ENCODE measurements at places on chromosomes 16 and 17.
A peak's percentile ranks its signal among the peaks of the same experiment; 100 is the strongest.

GRCh38 chr16:86455116-86455515, 55.2 kb upstream of the FOXF1 start:
- DNase-seq: no peak

DNA sequence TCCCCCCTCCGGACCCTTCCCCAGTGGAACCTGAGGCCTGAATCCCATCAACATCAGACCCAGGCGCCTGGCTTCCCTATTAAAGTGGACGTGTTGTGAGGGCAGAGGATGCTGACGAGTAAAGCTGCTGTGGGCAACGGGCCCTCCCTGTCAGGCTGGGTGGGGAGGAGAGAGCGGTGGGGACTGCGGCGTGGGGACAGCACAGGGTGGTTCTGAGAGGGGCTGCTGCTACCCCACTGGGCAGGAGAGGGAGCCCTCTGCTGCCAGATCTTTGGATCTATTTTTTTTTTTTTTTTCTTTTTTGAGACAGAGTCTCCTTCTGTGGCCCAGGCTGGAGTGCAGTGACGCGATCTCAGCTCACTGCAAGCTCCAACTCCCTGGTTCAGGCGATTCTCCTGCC, 5.9 kb downstream of the CA5A start:
- DNase-seq: no peak

DNA sequence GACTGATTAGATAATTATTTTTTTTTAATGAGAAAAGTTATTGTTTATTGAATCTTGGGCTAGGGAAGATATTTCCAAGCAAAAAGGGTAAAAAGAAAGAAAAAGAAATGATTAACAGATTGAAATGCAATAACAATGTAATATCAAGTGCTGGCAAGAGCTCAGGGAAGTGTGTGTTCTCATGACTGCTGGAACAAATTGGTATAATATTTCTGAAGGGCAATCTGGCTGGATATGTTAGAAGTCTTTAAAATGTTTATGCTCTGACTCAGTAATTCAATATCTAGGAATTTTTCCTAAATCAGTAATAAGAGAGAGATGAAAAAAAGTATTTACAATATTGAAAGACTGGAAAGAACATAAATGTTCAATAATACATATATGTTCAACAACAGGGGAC, 7.6 kb upstream of the ZNF624 start:
- DNase-seq: no peak

- DNase-seq: peak; percentile 33
Measured at GRCh38 chr16:79430191-79430678, 170.3 kb downstream of the MAF start.

DNA sequence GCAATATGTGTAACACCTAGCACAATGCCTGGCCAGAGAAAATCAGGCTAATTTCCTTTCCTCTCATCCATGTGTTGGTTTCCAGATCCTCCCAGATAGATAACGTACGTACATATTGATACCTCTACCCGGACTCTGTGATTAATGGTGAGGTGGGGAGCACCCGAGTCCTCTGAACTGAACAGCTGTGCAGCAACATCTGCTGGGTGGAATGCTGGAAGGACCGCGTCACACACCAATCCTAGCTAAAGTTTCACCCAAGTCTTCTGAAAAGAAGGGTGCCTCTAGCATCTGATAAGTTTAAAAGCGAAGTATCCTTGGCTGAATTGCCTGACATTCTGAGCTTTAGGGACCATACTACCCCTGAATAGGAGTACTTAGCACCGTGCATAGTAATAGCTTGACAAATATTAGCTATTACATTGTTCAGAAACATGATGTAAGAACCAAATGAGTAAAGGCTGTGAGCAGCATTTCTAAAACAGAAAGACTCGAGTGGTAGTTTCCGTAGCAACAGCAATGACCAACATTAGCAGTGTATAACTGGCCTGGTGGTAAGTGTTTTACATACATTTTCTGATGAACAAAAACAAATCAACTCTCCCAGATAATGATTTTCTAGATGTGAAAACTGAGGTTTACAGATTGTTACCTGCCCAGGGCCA, 91.4 kb downstream of the SYCE1L start:
- DNase-seq: peak; percentile 68

GRCh38 chr16:85736921-85737320, 14.0 kb downstream of the C16orf74 start:
- DNase-seq: no peak

DNA sequence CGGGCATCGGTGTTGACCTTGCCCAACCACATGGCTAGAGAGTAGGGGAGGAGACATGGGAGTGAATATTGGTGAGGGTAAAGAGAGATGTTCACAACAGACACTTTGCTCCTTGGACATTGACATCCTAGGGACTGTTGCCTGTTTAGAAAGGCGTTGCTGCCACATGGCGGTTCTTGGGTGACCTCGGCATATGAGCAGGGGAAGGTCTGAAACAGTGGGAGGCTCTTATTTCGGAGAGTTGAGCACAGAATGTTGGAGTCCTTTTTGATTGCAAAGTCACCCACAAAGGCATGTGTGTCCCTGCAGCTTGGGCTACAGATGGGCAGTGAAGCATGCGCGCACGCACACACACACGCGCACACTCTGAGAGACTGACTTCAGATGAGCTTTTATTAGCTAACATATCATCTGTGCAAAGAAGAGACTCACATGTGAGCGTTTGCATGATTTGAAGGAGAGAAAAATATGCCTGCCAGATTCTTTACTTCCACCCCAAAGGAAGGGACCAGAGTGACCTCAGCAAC, 104.4 kb downstream of the SHISA9 start:
- DNase-seq: peak; percentile 91

GRCh38 chr17:40551879-40552768, 13.1 kb downstream of the CCR7 start:
- peak; percentile 88 for DNase-seq

GRCh38 chr16:87604634-87605111, 2.4 kb downstream of the JPH3 start:
- peak; percentile 63 for DNase-seq

DNA sequence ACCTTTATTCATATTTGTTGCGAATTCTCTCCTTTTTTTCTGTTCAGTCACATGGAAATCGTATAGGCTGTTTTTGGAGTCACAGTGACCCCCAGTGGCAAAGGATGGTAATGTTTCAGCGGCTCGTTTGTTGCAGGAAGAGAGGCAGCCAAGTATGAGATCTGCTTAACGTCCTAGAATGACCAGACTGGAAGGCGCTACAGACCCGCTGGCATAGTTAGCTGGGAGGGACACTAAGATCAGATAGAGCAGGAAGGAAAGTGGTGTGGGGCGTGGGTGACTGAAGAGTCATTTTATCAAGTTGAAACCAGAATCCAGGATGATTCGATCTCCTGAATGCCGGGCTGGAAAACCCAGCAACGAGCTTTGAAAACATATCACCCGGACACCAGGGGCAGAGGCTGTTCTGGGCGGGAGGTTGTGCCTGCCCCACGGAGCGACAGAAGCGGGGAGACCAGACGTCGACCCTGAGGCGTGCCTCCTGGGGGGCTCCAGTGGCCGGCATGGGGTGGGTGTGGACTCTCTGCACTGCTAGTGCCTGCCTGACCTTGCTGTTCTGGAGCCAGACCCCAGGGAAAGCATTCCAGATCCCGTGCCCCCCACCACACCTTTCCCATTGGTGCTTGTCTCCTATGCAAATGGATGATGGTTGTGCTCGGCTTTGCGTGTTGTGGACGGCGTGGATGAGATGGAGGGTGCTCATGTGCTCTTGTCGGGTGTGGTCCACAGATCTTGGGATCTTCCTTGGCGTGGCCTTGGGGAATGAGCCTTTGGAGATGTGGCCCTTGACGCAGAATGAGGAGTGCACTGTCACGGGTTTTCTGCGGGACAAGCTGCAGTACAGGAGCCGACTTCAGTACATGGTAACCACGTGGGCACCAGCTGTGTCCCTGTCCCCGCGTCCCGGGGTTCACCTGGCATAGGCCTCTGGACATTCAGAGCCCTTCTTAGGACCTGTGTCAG, 7.7 kb downstream of the IL34 start:
- peak; percentile 96 for DNase-seq

GRCh38 chr17:2602597-2603017, 9.2 kb downstream of the PAFAH1B1 start:
- no peak for DNase-seq

GRCh38 chr17:57538736-57539456, 206.2 kb downstream of the CCDC182 start:
- no peak for DNase-seq

GRCh38 chr16:87627542-87628245, 25.4 kb downstream of the JPH3 start:
- DNase-seq: no peak
